ENCODE measurements at places on chromosomes 2 and 18. TPM values are rescaled to one million over a fixed set of nuclear protein-coding genes. Genes with fewer than 3 reads are reported as not detected.

The MPPE1 gene
- 21.9 TPM for polyA plus RNA-seq

The PPP1R1C gene
- polyA plus RNA-seq: 0.41 TPM

The CD207 gene
- not detected for polyA plus RNA-seq

The TLX2 gene
- polyA plus RNA-seq: not detected

The UGT1A7 gene
- polyA plus RNA-seq: 0.04 TPM

The OLA1 gene
- 101 TPM for polyA plus RNA-seq
